ENCODE measurements at places on chromosomes 7 and 10. TPM values are rescaled to one million over a fixed set of nuclear protein-coding genes. Genes with fewer than 3 reads are reported as not detected.

WNT8B gene
- not detected for total RNA-seq

NDUFB2 gene
- 84.0 TPM for total RNA-seq

ENTPD1 gene
- total RNA-seq, result 63.6 TPM

- H3K4me3 ChIP-seq, result no peak overlapping the region
- DNase-seq, result no peak
- no peaks in the 10 kb centered on the region for H3K4me1 ChIP-seq
- no peaks in the 10 kb centered on the region for H3K36me3 ChIP-seq
Measured at GRCh38 chr10:64648915-64649314, 1127.7 kb downstream of the REEP3 start.

DNA sequence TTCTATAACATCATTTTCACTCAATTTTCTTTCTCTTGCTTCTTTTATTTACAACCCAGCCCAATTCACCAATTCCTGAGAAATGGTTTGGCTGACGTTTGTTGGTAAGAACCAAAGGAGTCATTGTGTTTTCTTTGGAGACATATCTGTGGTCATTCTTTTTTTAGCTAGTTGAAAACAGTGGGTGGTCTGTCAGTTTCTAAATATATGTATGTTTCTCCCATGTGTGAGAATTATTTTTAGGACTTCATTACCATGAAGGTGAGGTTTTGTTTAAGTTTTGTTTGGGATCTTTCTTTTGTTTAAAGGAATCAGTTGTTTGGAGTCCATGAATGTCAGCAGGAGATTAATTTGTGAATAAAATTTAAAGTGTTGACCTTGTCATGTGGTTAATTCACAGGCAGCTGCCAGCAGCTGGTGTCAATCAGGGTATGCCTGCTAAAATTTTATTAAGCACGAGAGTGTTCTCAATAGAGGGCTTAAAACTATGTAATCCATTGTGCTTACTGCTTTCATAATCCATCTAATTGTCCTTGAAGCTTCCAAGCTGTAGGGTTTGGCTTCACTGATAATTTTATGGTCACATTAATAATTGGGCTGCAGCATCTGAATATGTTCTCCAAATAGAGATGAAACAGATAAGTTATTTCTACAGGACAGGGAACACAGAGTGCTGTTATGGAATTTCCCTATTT is 38.7 kb downstream of the INSYN2A start:
- no peak overlapping the region for H3K4me3 ChIP-seq
- H3K27me3 ChIP-seq, result no peaks in the 10 kb centered on the region
- H3K36me3 ChIP-seq, result no peaks in the 10 kb centered on the region

Measured in thoracic aorta (tissue), 2 donors.